Neural crest cell (in vitro differentiated cells): ENCODE measurements at places on chromosomes 4 and X.

- DNase-seq, result no peak
These were observed 43.1 kb upstream of the BCOR start for GRCh38 chrX:40140706-40141499.

DNA sequence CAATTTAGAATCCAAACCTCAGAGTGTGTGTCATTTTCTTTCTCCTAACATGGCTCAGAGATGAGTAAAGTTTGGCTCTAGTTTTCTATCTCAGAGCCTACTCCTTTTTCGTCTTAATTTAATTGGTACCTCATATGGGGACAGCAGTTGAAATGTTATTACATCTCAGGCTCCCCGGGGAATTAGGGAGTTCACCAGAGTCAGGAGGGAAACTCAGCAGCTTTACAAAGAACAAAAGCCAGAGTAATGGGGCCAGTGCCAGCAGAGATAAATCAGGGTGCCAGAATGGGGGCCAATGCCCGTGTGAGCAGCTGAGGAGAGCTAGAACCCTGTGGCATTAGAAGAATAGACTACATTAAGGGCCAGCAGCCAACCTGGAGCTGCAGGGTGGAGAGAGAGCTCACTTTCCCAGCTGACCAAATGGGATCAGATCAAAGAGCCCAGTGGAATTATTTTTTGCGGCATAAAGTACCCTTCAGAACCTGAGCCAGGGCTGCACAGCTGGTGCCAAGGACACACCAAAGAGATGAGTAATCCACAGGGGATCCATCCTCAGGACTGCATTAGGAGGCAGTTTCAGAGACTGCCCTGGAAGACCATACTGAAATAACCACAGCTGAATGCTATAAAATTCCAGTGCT lies 207.1 kb upstream of the DKK2 start:
- no peak for DNase-seq

DNA sequence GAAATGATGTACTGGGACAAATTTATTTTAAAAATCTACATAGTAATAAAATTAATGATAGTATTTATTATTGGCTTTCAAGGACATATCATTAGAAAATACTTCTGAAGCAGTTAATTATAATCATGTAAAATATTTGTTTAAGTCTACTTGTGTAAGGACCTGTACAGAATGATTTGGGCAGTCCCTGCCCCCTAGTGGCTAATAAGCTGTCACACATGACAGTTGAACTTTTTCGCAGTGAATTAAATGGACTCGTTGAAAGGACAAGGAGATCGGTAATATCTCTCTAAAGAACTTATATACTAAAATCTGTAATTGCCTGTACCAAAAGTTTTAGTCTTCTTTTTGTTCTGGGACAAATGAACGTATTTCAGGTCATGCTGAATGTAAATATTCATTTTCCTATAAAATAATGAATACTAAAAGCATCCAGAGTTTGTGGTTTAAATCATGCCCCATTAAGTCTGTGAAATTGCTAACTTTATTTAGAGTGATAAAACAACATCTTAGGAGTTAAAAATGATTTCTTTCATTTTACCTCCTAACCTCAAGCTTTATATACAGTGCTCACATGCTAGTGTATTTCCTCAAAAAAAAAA lies 13.6 kb downstream of the EXOC1 start:
- DNase-seq, result no peak

DNA sequence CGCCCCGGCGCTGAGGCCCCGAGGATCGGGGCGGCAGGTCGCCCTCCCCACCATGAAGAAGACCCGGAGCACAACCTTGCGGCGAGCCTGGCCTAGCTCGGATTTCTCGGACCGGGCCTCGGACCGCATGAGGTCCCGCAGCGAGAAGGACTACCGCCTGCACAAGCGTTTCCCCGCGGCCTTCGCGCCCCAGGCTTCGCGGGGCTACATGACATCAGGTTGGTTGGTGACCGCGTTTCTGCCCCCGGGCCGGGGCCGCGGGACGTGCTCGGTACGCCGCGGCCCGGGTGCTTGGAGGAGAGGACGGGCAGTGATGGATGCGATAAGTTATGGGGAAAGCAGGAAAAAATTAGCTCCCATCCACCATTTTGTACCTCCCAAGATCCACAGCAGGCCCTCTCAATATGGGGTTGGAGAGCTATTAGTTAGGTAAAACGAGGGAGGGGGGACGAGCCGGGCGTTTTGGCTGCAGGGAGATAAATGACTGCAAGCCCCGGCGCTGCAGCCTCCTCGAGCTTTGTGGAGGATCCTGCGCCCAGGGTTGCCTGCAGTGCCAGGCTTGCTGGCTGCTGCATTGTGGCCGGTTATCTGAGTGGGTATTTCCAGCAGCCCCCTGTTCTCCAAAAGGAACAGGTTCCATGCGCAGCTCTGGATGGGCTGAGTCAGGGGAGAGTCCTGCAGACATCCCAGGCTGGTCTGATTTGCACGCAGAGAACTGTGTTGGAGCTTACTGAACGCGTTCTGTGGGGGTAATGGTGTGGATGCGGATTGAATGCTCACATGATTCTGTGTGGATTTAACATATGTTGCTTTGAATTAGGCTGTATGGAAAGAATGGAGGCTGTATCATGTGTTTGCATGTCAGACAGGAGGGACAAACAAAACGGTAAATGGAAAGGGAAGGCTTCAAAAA lies 1.9 kb downstream of the STOX2 start:
- DNase-seq, result peak; percentile 36

DNA sequence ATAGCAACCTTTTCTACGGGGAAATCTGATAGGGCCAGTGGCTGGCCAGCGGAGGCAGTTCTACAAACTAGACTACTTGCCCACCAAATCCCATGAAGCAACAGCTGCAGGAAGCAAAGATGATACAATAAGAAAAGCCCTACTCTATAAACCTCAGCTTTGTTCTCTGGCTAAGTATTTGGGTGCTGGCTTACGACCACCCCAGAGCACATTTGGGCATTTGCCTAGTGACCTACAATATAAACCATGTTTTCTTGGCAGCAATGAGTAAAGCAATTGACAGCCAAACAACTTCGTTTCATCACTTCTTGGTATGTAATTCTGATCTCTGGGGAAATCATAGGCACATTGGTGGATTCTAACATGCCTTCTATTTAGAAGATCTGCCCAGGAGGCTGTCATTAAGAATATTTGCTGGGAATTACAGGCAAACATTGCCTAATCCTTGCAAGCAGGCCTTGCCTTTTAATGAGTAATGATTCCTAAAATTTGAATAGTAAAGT lies 7.5 kb upstream of the LHFPL1 start:
- DNase-seq, result no peak

DNA sequence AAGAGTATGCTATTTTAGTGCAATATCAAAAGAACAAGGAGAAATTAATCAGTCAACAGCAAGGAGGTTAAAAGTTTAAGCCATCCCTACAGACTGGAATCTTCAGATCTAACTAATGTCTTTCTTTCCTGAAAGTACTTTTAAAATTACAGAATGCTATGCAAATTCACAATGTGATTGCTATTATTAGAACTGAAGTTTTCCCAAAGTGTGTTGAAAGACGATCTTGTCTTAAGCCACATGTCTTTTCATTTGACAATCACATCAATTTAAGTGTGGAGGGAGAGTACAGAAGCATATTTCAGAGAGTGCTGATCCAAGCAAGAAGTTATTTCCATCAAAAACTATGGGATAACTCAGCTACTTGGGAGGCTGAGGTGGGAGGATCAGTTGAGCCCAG lies 64.7 kb upstream of the TNIP3 start:
- DNase-seq, result no peak

DNA sequence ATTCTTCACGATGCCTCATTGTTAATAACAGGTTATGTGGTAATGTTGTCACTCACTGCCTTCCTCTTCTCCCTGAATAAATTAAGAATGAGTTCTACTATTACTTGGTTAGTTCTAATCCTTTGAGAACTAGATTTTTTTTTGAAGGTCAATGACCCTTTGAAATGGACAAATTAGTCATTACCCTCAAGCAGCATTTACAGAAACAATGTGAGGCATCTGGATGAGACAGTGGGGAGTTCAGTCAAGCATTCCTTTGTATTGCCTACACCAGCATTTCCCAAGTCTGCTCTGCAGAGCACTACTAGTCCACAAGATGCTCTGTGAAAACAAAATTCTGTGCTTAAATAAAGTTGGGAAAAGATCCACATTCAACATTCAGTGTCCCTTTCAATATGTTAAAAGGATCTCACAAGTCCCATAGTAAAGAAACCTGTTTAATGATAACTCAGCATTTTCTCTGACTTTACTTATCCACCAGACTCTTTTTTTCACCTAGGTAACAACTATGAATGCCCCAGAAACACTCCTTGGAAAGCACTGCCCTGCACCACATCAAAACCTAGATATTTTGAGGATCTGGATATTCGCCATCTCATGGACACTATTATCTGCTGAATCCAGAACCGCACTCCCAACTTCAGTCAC lies 60.6 kb downstream of the CHRDL1 start:
- no peak for DNase-seq

DNA sequence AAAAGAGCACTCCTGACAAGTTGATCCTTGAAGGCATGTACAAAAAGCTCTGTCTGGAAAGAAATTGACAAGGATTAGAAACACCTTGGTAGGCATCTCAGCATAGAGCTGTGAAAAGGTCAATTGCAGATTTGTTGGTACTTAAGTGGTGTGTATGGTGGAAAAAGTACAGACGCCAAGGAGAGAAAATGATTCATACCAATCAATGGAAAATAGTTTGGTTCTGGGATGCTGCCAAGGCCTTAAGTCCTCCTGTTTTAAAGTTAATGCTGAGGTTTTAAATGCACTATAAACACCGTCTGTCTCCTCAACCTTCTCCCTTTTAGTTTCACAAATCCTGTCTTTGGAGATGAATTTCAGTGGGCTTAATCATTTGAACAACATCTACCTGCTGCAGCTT lies 524.1 kb downstream of the IL15 start:
- no peak for DNase-seq

GRCh38 chrX:84865113-84865512 lies 138.6 kb upstream of the APOOL start:
- no peak for DNase-seq

- DNase-seq, result no peak
These were observed 78.2 kb downstream of the IL21 start for GRCh38 chr4:122542411-122543236.

GRCh38 chrX:104482757-104483156 lies 83.2 kb upstream of the IL1RAPL2 start:
- DNase-seq, result no peak

DNA sequence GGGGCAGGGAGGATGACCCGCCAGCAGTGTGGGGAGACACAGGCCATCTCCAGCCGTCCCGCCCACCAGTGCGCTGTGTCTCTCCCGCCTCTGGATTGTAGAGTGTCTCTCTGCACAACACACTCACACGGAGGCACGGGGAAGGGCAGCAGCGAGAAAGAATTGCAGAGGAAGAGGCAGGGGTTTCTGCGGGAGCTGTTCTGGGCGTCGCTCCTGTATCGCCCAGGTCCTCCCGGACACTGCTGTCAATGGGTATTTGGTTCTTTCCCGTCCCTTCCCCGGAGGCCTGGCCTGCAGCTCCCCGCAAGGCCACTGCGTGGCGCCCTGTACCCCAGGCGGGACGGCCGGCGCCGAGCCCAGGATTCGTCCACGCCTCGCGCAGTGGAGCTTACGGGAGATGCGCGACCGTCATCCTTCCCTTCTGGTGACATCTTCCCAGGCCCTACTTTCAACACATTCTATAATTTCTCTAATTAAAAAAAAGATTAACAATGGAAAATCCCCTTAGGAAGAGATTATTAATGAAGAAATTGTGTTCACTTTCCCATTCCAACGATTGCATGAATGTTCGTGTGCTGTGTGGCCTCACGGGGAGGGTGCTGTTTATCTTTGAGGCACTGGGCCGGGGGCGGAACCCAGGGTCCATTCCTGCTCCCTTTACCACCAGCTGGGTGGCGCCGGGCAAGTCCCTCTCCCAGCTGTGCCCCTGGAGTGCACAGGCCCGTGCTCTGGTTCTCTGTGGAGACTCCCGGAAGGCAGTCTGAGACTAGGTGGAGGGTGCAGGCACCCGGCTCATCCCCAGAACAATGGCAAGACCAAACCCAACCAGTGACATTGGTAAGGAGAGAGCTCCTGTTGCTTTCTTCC lies 95.7 kb downstream of the CPZ start:
- peak; percentile 80 for DNase-seq

DNA sequence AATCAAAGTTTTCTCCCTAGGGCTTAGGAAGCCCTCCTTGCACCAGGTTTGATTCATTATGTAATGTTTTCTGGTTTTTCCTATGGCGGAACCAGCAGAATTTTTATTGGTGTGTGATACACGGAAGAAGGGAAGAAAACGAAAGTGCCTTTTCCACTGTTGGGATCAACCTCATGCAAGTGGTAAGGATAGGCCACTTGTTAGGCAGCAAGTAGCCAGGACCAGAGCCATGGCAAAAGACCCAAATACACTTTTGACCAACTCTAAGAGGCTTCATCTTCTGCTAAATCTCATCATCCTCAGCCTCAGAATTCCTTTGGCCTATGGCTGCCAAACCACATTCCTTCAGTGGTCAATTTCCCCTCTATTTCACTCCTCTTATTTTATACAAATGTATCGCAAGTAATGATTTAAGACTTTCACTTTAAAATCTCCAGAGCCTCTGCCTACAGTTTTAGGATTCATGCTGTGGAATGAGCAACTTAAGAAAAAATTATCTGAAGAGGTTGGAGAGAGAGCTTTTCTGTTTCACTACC lies 21.2 kb downstream of the PPAT start:
- DNase-seq, result no peak

DNA sequence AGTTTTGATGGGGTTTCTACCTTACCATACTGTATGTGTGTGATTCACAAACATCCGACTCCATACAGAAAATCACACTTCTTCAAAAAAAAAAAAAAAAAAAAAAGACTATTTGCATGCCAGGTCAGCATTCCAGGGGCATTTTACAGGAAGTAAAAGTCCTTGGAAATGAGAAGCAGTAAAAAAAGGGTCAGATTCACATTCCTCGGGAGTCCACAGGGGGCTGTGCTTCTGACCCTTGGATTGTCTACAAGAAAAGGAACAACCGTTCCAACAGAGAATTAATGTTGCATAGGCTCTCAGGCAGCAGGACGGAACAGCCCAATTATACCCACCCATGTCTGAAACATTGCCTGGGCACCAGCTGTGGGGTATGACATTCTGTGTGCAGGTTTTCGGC lies 290.3 kb downstream of the LDB2 start:
- DNase-seq, result no peak

DNA sequence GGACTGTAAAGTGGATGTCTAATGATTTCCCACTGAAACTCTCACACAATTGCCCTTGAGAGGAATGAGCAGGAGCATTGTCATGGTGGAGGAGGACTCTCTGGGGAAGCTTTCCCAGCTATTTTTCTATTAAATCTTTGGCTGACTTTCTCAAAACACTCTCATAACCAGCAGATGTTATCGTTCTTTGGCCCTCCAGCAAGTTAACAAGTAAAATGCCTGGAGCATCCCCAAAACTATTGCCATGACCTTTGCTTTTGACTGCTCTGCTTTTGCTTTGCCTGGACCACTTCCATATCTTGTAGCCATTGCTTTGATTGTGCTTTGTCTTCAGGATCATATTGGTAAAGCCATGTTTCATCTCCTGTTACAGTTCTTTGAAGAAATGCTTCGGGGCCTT lies 120.2 kb upstream of the PDE5A start:
- DNase-seq, result no peak

DNA sequence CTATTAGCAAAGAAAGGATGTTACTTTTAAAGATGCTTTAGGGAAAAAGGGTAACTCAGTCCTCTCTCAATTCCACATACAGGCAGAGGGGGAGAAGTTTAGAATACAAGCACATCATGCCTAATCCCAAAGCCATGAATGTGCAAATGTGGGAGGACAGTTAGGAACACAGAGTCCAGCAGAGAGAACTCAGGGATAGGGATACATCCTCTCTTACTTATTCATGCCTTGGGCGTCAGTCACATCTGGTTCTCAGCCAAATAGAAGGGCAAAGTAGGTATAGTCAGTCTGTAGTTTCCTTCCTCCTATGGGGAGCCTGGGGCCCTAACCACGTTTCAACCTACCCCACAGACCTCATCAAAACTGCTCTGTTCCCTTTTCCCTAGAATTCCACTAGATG lies 87.8 kb downstream of the GRIA3 start:
- no peak for DNase-seq
